AG10803 (cell line): ENCODE measurements at places on chromosomes 3 and 15.

DNA sequence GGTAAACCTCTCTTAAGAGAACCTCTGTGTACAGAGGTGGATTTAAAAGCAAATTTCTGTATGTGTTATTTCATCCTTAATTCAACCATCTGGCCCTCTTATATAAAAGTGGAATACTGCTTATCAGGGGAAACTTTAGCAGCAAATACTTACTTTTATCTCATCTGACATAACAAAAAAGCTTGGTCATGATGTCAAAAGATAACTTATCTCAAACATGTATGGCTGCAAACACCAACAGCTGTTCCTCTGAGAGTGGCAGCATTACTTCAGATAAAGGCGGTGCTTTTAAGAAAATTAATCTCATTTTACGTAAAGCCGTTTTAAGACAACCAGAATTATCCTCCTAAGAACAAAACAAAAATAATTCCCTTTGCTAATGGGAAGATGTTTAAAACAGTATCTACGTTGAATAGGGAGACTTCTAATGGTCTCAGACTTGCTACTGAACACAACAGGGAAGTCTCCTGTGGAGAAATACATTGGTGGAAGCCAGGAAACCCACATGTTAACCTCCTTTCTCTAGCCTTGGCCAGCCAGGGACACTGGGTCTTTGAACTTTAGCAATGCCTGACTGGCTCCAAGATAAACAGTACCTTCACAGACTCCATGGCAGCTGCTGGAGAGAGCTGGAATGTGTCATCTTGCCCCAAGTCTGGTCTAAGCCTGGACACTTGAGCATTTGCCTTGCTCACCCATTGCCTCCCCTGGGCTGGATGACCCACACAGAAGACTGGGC lies 18.1 kb downstream of the ARRDC4 start:
- DNase-seq: peak; percentile 50

GRCh38 chr3:22334996-22335395 lies 584.0 kb upstream of the ZNF385D start:
- DNase-seq: no peak

GRCh38 chr3:1447452-1447851 lies 354.6 kb downstream of the CNTN6 start:
- no peak for DNase-seq

- DNase-seq: no peak
Measured at GRCh38 chr3:167067787-167068161, 312.3 kb downstream of the ZBBX start.

- no peak for DNase-seq
Measured at GRCh38 chr3:165347526-165347925, 151.3 kb upstream of the SLITRK3 start.

DNA sequence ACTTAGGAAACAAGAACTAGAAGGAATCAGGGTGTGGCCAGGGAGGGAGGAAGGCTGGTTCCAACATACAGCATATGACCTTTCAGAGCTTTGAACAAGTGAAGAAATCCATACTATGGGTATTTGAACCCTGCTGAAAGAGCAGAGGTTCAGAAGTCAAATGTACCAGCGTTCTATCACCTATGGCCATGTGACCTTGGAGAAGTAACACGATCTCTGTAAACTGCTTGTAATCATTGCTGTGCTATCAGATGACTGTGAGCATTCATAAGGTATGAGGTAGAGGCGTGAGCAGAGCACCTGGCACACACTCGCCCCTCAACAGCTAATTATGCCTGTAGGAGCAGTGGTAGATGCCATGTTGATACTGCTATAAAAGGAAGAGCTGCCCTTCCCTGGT lies 55.2 kb downstream of the KLHL6 start:
- DNase-seq: no peak

DNA sequence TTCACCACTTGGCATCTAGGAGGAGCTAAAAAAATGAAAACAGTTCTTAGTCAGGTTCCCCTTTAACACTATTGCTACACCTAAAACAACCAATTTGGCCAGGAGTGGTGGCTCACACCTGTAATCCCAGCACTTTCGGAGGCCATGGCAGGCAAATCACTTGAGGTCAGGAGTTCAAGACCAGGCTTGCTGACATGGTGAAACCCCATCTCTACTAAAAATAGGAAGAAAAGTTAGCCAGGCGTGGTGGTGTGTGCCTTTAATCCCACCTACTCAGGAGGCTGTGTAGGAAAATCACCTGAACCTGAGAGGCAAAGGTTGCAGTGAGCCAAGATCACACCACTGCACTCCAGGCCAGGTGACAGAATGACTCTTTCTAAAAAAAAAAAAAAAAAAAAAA lies 124.1 kb downstream of the DGKG start:
- DNase-seq: no peak

DNA sequence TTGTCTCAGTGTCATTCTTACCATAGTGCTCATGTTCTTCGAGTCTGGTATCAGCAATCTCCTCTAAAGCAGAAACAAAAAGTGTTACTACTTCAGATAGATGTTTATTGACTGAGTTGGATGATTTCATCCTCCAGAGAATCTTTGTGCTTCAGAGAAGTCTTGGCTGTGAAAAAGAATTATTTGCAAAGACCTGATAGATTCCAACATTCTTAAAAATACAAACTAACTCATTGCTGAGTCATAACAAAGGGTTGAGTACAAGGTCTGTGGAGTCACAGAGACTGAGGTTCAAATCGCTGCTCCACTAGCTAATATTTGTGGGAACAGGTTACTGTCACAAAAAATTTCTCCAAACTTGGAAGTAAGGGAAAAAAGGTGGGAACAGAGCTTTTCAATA lies 9.0 kb upstream of the STRIT1 start:
- DNase-seq: peak; percentile 63
